ENCODE measurements at places on chromosomes 3 and 15.

DNA sequence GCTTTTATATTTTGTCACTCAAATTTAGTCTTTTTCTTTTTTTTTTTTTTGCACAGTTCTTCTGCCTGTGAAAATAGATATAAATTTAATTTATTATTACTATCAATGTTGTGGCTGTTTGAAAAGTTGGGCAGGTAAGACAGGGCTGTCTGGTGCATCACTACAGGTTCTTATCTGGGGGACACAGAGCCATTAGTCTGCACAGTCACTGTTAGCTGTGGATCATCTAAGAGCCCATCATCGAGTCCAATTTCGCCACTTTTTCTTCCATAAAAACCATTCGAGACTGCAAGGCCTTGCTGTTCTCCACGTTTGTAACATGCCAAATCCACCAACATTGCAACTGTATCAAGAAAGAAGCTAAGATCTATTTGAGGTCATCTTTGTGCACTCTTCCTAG, 325.6 kb upstream of the UMPS start:
- H3K36me3 ChIP-seq: no peaks in the 10 kb centered on the region
- no peak overlapping the region for H3K27ac ChIP-seq
- no peak overlapping the region for H3K4me3 ChIP-seq
- DNase-seq: no peak
- no peaks in the 10 kb centered on the region for H3K27me3 ChIP-seq
- peaks cover 6% of the 10 kb centered on the region for H3K4me1 ChIP-seq

- peaks cover 5% of the 10 kb centered on the region for H3K27me3 ChIP-seq
- H3K36me3 ChIP-seq: no peaks in the 10 kb centered on the region
- peak; percentile 12 for DNase-seq
- no peak overlapping the region for H3K4me3 ChIP-seq
Measured at GRCh38 chr3:8416965-8417364, 84.7 kb upstream of the LMCD1 start.

- H3K27me3 ChIP-seq: no peaks in the 10 kb centered on the region
Measured at GRCh38 chr3:24937228-24937627, 442.6 kb upstream of the THRB start.

GRCh38 chr15:98018761-98019351, 58.4 kb downstream of the ARRDC4 start:
- no peak overlapping the region for H3K27ac ChIP-seq
- H3K4me3 ChIP-seq: no peak overlapping the region
- no peaks in the 10 kb centered on the region for H3K4me1 ChIP-seq
- no peak for DNase-seq
- H3K27me3 ChIP-seq: no peaks in the 10 kb centered on the region
- H3K36me3 ChIP-seq: no peaks in the 10 kb centered on the region

GRCh38 chr3:101646726-101647125, 30.2 kb downstream of the ZBTB11 start:
- H3K4me3 ChIP-seq: no peak overlapping the region
- H3K36me3 ChIP-seq: peaks cover 10% of the 10 kb centered on the region
- H3K4me1 ChIP-seq: 0 out of 2 replicates have a peak, but pooled peaks cover 1% of the 10 kb centered on the region
- H3K27me3 ChIP-seq: no peaks in the 10 kb centered on the region
- peak; percentile 16 for DNase-seq

DNA sequence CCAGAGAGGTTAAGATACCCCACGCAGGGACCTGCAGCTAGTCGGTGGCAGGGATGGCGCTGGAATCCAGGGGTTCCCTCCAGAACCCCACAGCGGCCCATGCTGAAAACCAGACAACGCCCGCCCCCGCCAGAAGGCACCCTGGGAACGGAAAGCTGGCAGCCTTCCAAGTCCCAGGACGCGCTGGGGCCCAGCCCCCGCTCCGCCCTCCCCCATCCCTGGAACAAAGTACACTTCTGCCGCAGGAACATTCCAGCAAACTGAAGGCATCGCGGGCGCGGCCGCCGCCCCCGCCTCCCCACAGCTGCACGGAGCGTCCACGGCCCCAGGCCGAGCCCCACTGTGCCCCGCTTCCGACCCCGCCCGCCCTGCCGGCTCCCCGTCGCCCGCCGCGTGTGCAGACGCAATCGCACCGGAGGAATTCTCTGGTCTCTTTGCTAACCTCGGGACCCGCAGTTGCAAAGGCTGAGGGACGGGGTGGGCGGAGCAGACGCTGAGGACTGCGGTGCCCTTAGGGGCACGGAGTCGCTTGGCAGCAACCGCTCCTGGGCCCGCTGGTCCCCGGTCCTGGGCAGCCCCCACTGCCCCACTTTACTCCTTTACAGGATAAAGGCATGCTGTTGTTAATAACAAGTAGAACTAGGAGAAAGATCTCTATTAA, 44.8 kb upstream of the RNU6-1 start:
- H3K27me3 ChIP-seq: peaks cover 13% of the 10 kb centered on the region
- DNase-seq: peak; percentile 54
- peak overlapping the region; percentile 45 for H3K4me3 ChIP-seq
- H3K27ac ChIP-seq: peak overlapping the region; percentile 43

DNA sequence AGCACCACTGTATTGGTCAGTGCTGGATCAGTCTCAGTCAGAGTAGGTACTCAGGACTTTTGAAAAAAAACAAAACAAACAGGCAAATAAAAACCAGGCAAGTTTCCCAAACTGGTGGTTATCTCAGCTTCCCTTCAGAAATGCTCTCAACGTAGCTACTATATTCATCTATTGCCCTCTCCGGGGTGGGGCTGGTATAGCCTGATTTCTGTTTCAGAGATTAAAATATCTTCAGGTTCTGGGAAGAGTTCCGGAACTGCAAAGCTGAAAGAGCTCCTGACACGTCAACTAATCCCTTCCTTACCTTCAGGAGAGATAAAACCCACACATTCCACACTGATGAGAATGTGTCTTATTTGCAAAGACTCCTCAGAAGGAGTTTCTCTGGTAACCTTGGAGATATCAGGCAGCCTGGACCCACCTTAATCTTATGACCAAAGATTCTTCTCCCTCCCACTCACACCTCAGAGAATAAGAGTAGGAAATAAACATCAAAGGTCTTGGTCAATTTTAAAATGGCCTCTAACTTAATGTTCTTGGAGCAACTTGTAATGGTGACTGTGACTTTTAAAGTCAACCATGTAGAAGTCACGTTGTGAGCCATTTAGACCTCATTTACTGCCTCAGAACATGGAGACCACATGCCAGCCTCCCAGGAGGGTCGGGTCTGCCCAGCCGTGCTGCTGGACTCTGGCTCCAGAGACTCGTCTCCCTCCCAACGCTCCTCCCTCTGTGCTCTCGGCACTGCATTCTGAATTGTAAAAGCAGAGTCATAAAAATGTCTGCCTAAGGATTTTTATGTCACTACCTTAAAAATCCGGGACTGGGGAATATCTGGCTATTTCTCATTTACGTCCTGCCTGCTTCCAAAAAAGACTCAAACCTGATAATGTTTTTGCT, 53.8 kb downstream of the CDCP1 start:
- peak; percentile 76 for DNase-seq
- peaks cover 9% of the 10 kb centered on the region for H3K36me3 ChIP-seq
- no peak overlapping the region for H3K4me3 ChIP-seq
- H3K4me1 ChIP-seq: peaks cover 14% of the 10 kb centered on the region
- H3K27ac ChIP-seq: peak overlapping the region; percentile 60

DNA sequence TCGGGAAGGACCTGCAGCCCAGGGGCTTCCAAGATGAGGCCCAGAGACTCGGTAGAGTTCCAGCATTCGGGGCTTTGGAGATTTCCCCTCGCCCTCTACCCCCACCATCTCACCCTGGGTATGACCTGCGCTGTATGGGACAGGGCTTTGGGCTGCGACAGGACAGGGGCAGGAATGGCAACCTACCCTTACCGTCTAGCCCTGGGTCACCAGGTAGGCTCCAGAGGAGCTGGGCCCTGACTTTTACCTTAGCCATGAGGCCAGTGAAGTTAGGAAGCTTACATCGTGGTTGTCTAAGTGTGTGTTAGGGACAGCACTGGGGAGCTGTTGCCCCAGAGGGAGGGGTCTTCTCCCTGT, 683 bp downstream of the PPM1M start:
- H3K27ac ChIP-seq: peak overlapping the region; percentile 12
- H3K4me1 ChIP-seq: peaks cover 20% of the 10 kb centered on the region
- H3K36me3 ChIP-seq: peaks cover 26% of the 10 kb centered on the region
- peak overlapping the region; percentile 70 for H3K4me3 ChIP-seq

DNA sequence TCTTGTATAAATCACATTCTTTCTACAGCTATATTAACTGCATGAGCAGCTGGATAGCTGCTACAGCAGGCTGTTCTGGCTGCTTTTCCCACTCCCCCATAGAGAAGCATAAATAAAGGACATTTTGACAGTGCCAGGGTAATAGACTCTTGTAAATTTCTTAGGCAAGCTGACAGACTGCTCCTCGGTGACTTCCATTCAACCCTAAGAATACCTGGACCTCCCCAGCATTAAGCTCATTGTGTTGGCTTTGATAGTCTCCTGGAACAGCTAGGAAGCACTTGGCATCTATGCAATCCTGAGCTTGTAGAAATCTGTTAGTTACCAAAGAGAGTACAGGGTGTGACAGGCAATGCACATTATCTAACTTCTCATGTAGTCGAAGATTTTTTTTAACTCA, 475.4 kb downstream of the AGBL1 start:
- no peaks in the 10 kb centered on the region for H3K36me3 ChIP-seq
- H3K4me1 ChIP-seq: no peaks in the 10 kb centered on the region
- DNase-seq: no peak
- H3K4me3 ChIP-seq: no peak overlapping the region
- no peak overlapping the region for H3K27ac ChIP-seq

DNA sequence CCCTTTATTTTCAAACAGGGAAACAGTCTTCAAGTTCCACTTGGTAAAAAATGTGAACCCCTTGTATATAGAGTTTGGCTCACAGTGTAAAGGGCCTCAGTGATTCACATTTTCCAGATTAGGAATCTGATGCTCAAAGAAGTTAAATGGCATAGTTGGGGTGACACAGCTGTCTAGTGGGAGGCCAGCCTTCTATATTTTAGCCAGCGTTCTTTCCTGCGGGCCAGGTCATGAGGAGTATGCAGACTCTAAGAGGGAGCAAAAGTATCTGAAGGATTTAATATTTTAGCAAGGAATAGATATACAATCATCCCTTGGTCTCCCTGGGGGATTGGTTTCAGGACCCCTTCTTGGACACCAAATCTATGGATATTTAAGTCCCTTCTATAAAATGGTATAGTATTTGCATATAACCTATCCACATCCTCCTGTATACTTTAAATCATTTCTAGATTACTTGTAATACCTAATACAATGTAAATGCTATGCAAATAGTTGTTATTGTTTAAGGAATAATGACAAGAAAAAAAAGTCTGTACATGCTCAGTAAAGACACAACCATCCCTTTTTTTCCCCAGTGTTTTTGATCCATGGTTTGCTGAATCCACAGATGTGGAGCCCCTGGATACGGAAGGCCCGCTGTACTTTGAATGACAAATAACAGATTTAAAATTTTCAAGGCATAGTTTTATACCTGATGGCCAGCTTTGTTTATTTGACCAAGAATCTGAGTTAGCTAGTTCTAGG, 7.0 kb downstream of the B2M start:
- H3K4me3 ChIP-seq: no peak overlapping the region
- H3K4me1 ChIP-seq: 0 out of 2 replicates have a peak, but pooled peaks cover 2% of the 10 kb centered on the region
- DNase-seq: no peak
- no peaks in the 10 kb centered on the region for H3K27me3 ChIP-seq
- H3K36me3 ChIP-seq: peaks cover 21% of the 10 kb centered on the region

DNA sequence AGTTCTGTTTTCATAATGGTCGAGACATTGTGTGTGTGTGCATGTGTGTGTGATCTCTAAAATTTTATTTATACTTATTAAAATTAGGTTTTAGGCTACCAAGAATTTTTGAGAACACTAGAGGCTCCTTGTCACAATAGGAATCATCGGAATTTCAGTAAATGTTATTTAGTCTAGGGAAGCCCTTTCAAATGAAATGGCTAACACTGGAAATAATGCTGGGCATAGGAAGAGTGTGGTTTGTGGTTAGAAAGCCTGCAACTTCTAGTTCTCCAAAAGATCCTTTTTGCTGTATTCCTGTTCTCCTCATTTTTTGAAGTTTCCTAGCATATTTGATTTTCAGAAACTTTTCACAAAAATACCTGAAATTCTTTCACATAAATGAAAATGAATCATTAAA, 92.5 kb upstream of the MBNL1 start:
- H3K27me3 ChIP-seq: no peaks in the 10 kb centered on the region
- peaks cover 13% of the 10 kb centered on the region for H3K4me1 ChIP-seq
- no peaks in the 10 kb centered on the region for H3K36me3 ChIP-seq
- H3K27ac ChIP-seq: no peak overlapping the region

- peaks cover 85% of the 10 kb centered on the region for H3K36me3 ChIP-seq
- DNase-seq: no peak
- H3K27me3 ChIP-seq: no peaks in the 10 kb centered on the region
- H3K27ac ChIP-seq: no peak overlapping the region
- H3K4me3 ChIP-seq: no peak overlapping the region
Measured at GRCh38 chr3:184325715-184326369, 11.4 kb downstream of the EIF4G1 start.

DNA sequence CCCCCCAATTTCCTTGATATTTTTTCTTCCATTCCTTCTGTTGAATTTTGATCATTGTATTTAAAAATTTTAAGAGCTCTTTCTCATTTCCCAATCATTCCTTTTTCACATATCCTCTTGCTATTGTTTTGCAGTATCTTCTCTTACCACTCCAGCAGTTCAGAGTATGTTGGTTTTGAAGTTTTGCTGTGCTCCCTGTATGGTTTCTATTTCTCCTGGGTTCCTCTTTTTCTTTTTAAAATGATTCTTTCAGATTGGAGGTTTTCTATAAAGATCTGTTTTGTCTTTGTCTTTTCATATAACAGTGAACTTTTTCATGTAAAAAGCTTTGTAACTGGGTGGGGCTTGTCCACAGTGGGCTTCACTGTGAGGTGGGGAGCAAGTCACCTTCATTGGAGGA, 12.8 kb downstream of the USP3 start:
- H3K27me3 ChIP-seq: no peaks in the 10 kb centered on the region
- DNase-seq: no peak

DNA sequence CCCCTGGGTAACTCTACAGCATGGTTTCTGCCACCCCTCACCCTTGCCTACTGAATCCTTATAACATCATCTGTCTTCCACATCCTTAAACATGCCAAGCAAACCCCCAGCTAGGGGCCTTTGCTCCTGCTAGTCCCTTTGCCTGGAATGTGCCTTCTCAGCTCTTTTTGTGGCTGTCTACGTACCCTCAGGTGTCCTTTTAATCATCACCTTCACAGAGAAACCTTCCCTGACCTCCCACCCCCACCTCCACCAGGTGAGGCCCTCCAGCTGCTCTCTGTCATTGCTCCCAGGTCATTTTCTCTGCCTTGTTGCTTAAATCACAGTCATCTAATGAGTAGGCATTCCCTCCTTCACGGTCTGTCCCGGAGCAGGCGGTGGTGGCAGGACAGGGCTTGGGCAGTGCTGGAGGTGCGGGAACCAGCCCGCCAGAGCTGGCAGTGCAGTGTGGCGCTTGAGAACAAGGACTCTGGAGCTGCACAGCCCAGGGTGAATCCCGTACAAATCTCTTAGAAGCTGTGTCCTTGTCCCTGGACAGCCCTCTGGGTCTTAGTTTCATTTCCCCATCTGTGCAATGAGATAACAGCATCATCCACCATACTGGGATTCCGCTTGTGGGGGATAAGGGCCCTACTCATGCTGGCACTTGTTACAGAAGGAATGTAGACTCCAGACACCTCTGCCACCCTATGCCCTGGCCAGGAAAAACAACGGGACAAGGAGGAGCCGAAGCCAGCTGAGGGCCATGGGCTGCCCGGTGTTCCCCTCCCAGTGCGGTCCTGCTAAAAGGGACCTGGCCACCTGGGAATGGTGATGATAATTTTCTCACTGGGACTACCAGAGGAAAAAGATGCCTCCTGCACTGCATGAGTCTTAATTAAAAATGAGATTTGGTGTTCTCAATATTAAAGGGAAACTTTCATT, 52.1 kb upstream of the IQSEC1 start:
- no peaks in the 10 kb centered on the region for H3K36me3 ChIP-seq
- no peak overlapping the region for H3K27ac ChIP-seq
- DNase-seq: no peak
- H3K4me3 ChIP-seq: no peak overlapping the region
- H3K27me3 ChIP-seq: peaks cover 4% of the 10 kb centered on the region

- no peak for DNase-seq
- no peaks in the 10 kb centered on the region for H3K36me3 ChIP-seq
- no peak overlapping the region for H3K27ac ChIP-seq
- H3K4me1 ChIP-seq: 0 out of 2 replicates have a peak, but pooled peaks cover 2% of the 10 kb centered on the region
Measured at GRCh38 chr3:168796339-168796738, 700.6 kb upstream of the GOLIM4 start.

Measured in IMR-90 (cell line).